Psoas muscle (tissue), 8 donors: ENCODE measurements at places on chromosomes 7 and 10. TPM values are rescaled to one million over a fixed set of nuclear protein-coding genes. Genes with fewer than 3 reads are reported as not detected.

GRCh38 chr7:37669818-37670217 is 13.7 kb upstream of the GPR141 start:
- DNase-seq: no peak
- no peak overlapping the region for H3K4me3 ChIP-seq
- H3K27ac ChIP-seq: no peak overlapping the region
- H3K27me3 ChIP-seq: no peaks in the 10 kb centered on the region
- no peaks in the 10 kb centered on the region for H3K4me1 ChIP-seq

GRCh38 chr10:91576096-91576545 is 56.8 kb downstream of the PPP1R3C start:
- no peak overlapping the region for H3K4me3 ChIP-seq
- no peaks in the 10 kb centered on the region for H3K36me3 ChIP-seq
- H3K27ac ChIP-seq: no peak overlapping the region
- no peaks in the 10 kb centered on the region for H3K27me3 ChIP-seq
- no peak for DNase-seq

- peaks cover 41% of the 10 kb centered on the region for H3K4me1 ChIP-seq
- H3K4me3 ChIP-seq: no peak overlapping the region
- no peaks in the 10 kb centered on the region for H3K27me3 ChIP-seq
- no peaks in the 10 kb centered on the region for H3K36me3 ChIP-seq
These were observed 157.6 kb downstream of the GRK5 start for GRCh38 chr10:119364645-119365600.

GRCh38 chr7:13948019-13948801 is 41.3 kb downstream of the ETV1 start:
- no peaks in the 10 kb centered on the region for H3K27me3 ChIP-seq
- no peak for DNase-seq
- H3K4me3 ChIP-seq: no peak overlapping the region
- no peak overlapping the region for H3K27ac ChIP-seq
- no peaks in the 10 kb centered on the region for H3K4me1 ChIP-seq
- no peaks in the 10 kb centered on the region for H3K36me3 ChIP-seq

Gene SYNPO2L
- total RNA-seq: 197 TPM

DNA sequence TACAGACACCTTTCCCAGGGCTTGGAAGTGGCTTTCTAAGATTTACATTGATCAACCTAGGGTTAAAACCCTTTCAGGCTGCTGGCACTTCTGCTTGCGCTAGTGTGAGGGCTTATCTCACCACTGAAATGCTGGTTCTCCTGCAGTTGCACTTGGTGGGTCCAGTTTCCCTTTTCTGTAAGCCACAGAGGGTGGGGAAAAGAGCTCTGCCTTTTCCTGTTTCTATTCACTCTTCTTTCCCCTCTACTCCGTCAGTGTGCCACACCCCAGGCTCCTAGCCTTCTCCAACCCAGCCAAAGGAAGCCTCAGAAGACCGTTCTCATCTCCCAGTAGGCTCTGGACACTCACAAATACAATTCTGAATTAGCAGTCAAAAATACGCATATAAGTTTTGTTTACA is 19.0 kb upstream of the CAPZA2 start:
- no peaks in the 10 kb centered on the region for H3K4me1 ChIP-seq
- no peaks in the 10 kb centered on the region for H3K27me3 ChIP-seq
- no peaks in the 10 kb centered on the region for H3K36me3 ChIP-seq
- no peak overlapping the region for H3K4me3 ChIP-seq
- no peak for DNase-seq
- H3K27ac ChIP-seq: no peak overlapping the region

- H3K27me3 ChIP-seq: no peaks in the 10 kb centered on the region
- H3K4me1 ChIP-seq: peaks cover 4% of the 10 kb centered on the region
- H3K36me3 ChIP-seq: no peaks in the 10 kb centered on the region
- no peak overlapping the region for H3K4me3 ChIP-seq
- DNase-seq: no peak
- H3K27ac ChIP-seq: no peak overlapping the region
These were observed 132.3 kb downstream of the GLI3 start for GRCh38 chr7:42104694-42105093.

GRCh38 chr10:78494179-78494578 is 460.5 kb downstream of the RPS24 start:
- H3K27me3 ChIP-seq: no peaks in the 10 kb centered on the region
- no peaks in the 10 kb centered on the region for H3K36me3 ChIP-seq
- H3K4me1 ChIP-seq: no peaks in the 10 kb centered on the region
- H3K27ac ChIP-seq: no peak overlapping the region
- H3K4me3 ChIP-seq: no peak overlapping the region

DNA sequence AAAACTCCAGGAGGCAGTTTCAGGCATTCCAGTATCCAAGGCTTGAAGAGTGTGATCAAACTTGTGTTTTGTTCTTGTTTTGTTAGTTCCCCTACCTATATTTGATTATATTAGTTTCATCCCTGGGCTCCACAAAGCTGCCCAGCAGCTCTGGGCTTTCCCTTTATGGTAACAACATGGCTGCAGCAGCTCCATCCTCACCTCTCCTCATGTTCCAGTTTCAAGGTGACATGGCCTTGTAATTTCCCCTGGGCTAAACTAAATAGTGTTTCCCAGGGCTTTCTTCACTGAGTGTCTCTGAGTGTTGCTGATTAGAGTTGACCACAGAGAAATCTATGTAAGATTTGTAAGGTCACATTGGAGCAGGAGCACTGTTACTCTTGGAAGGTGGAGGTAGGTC is 83.4 kb downstream of the MACC1 start:
- DNase-seq: no peak
- no peaks in the 10 kb centered on the region for H3K27me3 ChIP-seq
- no peaks in the 10 kb centered on the region for H3K36me3 ChIP-seq
- H3K4me3 ChIP-seq: no peak overlapping the region

DNA sequence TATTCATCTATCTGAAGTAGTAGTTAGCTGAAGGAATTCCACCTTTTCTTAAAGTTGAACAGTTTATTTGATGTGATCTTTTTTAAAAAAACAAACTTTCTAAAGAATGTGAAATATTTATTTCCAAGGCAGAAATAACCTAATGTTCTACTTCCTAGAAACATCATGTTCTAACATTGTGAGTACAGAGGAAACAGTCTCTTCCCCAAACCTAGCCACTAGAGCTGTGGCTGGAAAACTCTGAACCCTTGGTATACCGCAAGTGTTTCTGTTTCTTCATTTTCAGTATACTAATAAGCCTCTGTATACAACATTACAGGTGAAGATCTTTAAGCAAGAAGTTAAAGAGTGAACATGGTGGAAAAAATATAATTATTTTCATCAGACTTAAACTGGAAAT is 35.1 kb downstream of the NOC3L start:
- H3K27ac ChIP-seq: no peak overlapping the region
- H3K4me3 ChIP-seq: no peak overlapping the region
- peaks cover 83% of the 10 kb centered on the region for H3K36me3 ChIP-seq
- no peaks in the 10 kb centered on the region for H3K4me1 ChIP-seq

- no peaks in the 10 kb centered on the region for H3K27me3 ChIP-seq
- peak overlapping the region; percentile 78 for H3K4me3 ChIP-seq
- no peaks in the 10 kb centered on the region for H3K36me3 ChIP-seq
- H3K27ac ChIP-seq: peak overlapping the region; percentile 90
These were observed 1.5 kb upstream of the INSIG1 start for GRCh38 chr7:155296006-155296787.

Gene SFTPA2
- total RNA-seq: 1.3 TPM

DNA sequence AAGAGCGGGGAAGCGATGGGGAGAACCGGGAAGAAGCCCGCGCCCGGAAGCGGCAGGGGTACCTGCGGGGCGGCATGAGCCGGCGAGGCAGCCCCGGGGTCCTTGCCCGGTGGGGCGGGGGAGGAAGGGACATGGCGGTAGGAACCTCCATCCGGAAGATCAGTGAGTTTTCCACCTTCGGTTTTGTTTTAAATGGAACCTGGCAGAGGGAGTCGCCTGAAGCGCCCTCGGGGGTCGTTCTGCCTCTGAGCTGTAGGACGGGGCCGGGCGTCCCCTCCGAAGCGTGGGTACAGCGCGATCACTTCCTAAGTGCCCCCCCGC is 471 bp downstream of the PFKP start:
- H3K27me3 ChIP-seq: peaks cover 15% of the 10 kb centered on the region
- H3K4me1 ChIP-seq: no peaks in the 10 kb centered on the region
- peak overlapping the region; percentile 72 for H3K4me3 ChIP-seq
- no peak for DNase-seq
- no peak overlapping the region for H3K27ac ChIP-seq

DNA sequence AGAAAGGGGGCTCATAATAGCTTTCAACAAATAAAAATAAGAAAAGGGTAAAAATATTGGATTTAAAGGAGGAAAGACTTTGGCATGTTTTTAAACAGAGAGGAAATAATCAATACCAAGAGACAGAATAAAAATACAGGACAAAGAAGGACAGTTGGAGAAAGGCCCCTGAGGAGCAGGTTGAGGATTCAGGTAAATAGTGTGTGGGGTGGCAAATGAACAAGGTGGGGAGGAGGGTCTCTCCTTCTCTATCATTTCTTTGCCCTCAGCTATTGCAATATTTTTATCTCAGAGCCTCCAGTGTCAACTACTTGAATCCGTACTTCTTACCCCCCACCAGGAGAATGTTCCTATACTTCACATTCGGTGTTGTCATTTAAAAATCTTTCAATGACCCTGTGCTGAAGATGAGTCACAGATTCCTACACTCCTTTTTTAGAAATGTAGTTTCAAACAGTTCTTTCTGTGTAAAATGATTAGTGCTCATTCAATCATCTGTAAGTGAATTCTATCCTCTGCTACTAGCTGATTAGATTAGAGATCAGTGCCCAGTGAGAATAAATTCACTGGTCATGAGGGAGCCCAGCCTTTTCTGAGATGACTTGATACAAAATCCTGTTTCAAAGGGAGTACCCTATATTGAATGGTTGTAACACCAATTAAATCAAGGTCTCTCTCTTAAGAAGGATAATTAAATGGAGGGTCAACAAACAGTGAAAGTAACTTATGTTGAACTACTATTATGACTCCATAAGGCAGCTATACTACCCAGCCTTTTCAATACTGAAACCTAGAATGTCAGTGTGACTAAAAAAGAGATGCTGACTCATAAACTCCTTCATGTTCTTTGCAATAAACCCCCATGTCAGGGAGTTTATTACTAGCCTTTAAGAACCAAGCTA is 50.4 kb upstream of the WNT16 start:
- H3K4me1 ChIP-seq: no peaks in the 10 kb centered on the region
- H3K36me3 ChIP-seq: peaks cover 55% of the 10 kb centered on the region
- DNase-seq: no peak

Gene ATP6V0A4
- total RNA-seq: not detected

Gene NOS3
- total RNA-seq: 13.2 TPM

DNA sequence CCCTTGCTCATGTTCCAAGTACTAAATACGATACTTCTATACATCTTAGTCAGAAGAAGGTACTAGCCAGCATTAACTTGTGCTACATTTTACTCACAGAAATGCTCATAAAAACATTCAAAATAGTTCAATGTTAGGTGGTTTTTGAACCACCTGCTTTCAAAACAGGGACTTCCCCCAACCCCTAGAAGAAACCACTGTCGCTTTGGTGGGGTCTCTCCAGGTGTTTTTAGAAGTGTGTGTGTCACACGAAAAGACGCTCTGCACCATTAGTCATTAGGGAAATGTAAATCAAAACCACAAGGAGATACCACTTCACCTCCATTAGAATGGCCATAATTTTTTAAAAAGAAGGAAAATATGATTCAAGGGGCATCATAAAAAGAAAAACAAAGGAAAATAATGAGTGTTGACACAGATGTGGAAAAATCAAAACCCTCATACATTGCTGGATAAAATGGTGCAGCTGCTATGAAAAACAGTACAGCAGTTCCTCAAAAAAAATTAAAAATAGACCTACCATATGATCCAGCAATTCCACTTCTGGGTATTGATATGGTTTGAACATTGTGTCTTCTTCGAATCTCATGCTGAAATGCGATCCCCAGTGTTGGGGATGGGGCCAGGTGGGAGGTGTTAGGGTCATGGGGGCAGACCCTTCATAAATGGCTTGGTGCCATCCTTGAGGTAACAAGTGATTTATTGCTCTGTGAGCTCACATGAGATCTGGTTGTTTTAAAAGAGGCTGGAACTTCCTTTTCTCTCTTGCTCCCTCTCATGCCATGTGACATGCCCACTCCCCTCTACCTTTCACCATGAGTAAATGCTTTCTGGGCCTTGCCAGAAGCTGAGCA is 74.2 kb downstream of the MALSU1 start:
- H3K27me3 ChIP-seq: no peaks in the 10 kb centered on the region
- no peak overlapping the region for H3K4me3 ChIP-seq
- H3K4me1 ChIP-seq: no peaks in the 10 kb centered on the region
- H3K27ac ChIP-seq: no peak overlapping the region
- H3K36me3 ChIP-seq: no peaks in the 10 kb centered on the region
- DNase-seq: no peak

DNA sequence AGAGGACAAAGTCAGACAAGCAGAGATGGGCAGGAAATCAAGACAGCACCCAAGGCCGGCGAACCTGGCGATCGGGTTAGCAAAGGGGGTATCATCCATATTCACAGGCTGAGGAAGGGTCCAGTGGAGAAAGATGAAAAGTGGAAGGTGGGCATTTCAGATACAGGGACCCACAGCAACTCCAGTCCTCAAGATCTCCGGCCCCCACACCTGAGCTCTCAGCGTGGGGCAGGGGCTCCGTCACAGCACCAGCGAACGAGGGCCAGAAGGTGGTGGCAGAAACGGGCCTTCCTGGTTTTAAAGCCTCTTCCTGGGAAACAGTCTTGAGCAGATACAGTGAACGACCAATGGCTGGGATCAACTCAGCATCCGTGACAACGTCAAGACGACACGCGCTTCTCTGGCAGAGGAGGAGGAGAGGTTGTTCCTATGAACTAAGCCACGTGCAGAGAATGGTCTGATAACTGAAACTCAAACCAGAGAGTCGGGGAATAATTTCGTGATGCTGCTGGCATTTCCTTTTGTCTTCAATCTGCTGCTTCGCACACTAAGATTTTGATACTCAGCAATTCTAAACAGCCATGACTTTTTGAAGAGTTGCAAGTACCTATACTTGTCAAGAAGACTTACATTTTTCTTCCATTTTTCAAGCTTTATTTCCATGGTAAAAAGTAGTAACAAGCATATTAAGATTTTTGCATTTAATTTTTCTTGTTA is 219.8 kb downstream of the ZMYND11 start:
- H3K4me1 ChIP-seq: no peaks in the 10 kb centered on the region
- H3K27me3 ChIP-seq: no peaks in the 10 kb centered on the region
- DNase-seq: no peak
- H3K4me3 ChIP-seq: no peak overlapping the region

Gene ZNF488
- total RNA-seq: 0.08 TPM
